Uterus (tissue), 4 donors: ENCODE measurements at places on chromosomes 2 and 18.

GRCh38 chr2:128276878-128277675, 41.6 kb downstream of the HS6ST1 start:
- H3K36me3 ChIP-seq = no peaks in the 10 kb centered on the region
- H3K27me3 ChIP-seq = no peaks in the 10 kb centered on the region
- H3K4me1 ChIP-seq = no peaks in the 10 kb centered on the region
- no peak for DNase-seq

GRCh38 chr2:174522553-174522952, 35.7 kb upstream of the GPR155 start:
- H3K27ac ChIP-seq = no peak overlapping the region
- H3K27me3 ChIP-seq = no peaks in the 10 kb centered on the region
- no peak overlapping the region for H3K4me3 ChIP-seq

DNA sequence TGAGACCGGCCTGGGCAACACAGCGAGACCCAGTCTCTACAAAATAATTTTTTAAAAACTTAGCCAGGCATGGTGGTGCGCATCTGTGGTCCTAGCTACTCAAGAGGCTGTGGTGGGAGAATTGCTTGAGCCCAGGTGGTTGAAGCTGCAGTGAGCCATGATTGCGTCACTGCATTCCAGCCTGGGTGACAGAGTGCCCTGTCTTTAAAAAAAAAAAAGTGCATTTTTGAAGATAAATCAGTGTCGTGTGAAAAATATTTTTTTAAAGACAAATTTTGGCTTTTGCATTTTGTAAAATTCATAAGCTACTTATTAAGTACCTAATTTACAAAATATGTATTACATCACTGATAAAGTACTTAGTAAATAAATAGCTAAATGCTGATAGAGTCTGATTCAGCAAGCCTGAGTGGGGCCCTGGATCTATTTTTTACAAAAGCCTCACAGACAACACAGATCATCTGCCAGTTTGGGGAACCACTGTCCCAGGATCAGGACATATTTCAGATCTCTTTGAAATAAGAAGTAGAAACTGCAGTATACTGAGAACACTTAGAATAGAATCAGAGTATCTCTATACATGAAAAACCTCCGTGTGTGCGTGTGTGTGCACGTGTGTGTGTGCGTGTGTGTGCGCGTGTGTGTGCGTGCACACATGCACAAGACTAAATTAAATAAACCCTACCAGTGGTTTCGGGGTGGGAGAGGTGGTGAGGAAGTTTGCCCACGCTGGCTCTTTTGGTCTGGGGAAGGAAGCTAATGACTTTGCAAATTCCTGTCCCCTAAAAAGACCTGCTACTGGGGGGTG, 61.6 kb downstream of the AAK1 start:
- H3K27me3 ChIP-seq = no peaks in the 10 kb centered on the region
- no peaks in the 10 kb centered on the region for H3K36me3 ChIP-seq
- DNase-seq = no peak
- no peak overlapping the region for H3K27ac ChIP-seq
- H3K4me1 ChIP-seq = no peaks in the 10 kb centered on the region

DNA sequence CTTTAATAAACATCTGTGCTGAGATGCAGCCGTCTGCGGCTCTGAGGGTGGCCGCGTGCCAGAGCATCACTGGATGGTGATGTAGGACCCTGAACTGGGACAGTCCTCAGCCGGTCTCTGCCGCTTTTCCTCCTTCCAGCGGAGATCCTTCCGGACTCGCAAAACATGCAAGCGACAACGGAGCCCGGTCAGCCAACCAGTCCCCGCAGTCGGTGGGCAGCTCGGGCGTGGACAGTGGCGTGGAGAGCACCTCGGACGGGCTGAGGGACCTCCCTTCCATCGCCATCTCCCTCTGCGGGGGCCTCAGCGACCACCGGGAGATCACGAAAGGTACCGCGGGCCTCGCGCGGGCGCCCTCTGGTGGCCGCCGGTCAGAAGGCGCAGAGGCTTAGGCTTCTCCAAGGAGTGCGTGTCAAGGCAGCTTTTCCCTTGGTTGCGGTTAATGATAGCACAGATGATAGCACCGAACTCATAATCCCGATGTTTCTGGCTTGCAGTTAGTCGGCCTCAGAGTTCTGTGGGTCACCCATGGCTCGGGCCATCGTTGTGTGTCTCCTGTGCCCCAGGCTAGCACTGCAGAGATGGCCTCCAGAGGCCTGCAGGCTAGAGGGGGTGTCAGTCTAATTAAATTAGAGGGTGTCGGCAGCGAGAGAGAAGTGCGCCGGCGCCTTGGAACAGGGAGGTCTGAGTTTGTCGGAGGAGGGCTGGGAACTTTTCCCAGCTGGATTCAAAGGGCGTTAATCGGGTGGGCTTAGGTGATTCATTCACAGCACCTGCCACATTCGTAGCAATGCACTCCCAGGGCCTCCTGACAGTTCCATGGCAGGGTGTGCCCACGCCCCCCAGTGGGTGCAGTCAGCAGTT, 38.5 kb downstream of the LPIN1 start:
- H3K27ac ChIP-seq = no peak overlapping the region
- no peaks in the 10 kb centered on the region for H3K36me3 ChIP-seq
- H3K4me3 ChIP-seq = no peak overlapping the region
- no peaks in the 10 kb centered on the region for H3K4me1 ChIP-seq
- no peaks in the 10 kb centered on the region for H3K27me3 ChIP-seq

DNA sequence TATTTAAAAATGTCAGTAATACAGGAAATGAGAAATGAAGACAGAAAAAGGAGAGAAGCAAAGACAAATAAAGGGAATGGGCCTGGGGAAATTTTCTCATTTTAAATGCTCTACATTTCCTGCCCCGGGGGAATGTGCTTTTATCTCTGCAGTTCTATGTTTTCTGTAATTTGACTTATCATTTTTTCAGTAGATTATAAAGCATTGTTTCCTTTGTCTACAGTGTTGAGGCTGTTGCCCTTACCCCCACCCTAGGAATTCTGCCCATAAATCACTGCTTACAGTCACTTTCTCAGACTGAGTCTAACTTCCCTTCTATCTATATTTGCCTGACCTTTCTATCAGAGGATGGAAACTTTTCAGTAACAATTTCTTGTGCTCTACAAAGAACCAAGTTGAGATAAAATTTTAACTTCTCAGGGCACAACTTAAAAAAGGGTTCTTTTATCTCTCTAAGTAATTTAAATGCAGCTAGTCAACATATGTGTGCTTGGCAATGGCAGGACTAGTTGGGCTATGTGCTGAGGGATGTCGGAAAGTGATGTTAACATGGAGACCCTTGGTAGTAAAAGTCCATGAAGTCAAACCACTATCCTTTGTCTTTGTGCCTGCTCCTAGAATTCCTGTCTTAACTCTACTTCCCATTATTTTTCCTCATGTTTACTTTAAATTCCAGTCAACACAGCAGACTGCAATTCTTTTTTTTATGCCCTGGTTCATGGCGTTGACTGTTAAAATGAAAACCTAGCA, 146.5 kb upstream of the MMADHC start:
- H3K4me3 ChIP-seq = no peak overlapping the region
- H3K27ac ChIP-seq = no peak overlapping the region
- H3K27me3 ChIP-seq = no peaks in the 10 kb centered on the region
- no peak for DNase-seq

- H3K27me3 ChIP-seq = no peaks in the 10 kb centered on the region
- no peak overlapping the region for H3K27ac ChIP-seq
- no peak overlapping the region for H3K4me3 ChIP-seq
- H3K4me1 ChIP-seq = no peaks in the 10 kb centered on the region
- H3K36me3 ChIP-seq = no peaks in the 10 kb centered on the region
- DNase-seq = no peak
Observed at GRCh38 chr2:209956271-209956670, 46.2 kb upstream of the RPE start.

GRCh38 chr18:35458271-35458670, 39.5 kb downstream of the INO80C start:
- H3K4me1 ChIP-seq = no peaks in the 10 kb centered on the region
- no peak for DNase-seq
- H3K4me3 ChIP-seq = no peak overlapping the region
- no peaks in the 10 kb centered on the region for H3K27me3 ChIP-seq

- no peaks in the 10 kb centered on the region for H3K27me3 ChIP-seq
- no peaks in the 10 kb centered on the region for H3K36me3 ChIP-seq
- peaks cover 9% of the 10 kb centered on the region for H3K4me1 ChIP-seq
- DNase-seq = peak; percentile 73
- peak within 1 kb of the TSS; percentile 57 for H3K4me3 ChIP-seq
- peak within 1 kb of the TSS; percentile 39 for H3K27ac ChIP-seq
Observed at GRCh38 chr2:216081487-216082116, at the start of the genes PECR and TMEM169. TSS of gene PECR (minus strand) at chr2:216081809. CDS start at chr2:216081741, 68 bp downstream. TSS of gene TMEM169 (plus strand) at chr2:216081919. CDS start at chr2:216095964, 14,045 bp downstream.

- no peak for DNase-seq
- peaks cover 5% of the 10 kb centered on the region for H3K4me1 ChIP-seq
- H3K4me3 ChIP-seq = no peak overlapping the region
- peak overlapping the region; percentile 13 for H3K27ac ChIP-seq
- H3K36me3 ChIP-seq = no peaks in the 10 kb centered on the region
- no peaks in the 10 kb centered on the region for H3K27me3 ChIP-seq
Observed at GRCh38 chr2:172455121-172455515, 27.7 kb downstream of the ITGA6 start.

- no peak overlapping the region for H3K27ac ChIP-seq
- no peaks in the 10 kb centered on the region for H3K36me3 ChIP-seq
- no peaks in the 10 kb centered on the region for H3K4me1 ChIP-seq
- no peak for DNase-seq
Observed at GRCh38 chr18:74898965-74899364, 301.3 kb downstream of the ZNF407 start.

- DNase-seq = no peak
- no peaks in the 10 kb centered on the region for H3K27me3 ChIP-seq
- H3K27ac ChIP-seq = no peak overlapping the region
- H3K4me1 ChIP-seq = no peaks in the 10 kb centered on the region
Observed at GRCh38 chr2:170703776-170704476, 11.2 kb upstream of the SP5 start.

DNA sequence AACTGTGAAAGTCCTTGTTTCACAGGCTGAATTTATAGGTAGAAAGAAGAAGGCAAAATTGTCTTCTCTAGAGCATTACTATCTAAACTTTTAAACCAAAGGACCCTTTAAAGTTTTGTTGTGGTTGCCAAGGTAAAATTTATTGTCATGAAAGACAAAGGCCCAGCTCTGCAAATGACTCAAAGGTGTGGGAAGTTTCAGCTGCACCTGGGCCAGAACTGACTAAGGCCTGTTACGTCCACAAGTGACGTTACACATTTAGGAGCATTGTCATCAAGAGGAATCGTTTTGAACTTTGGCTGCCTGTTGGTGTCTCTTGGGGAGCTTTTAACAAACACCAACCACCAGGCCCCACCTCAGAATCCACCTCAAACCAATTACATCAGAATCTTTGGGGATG, 8.1 kb upstream of the DSC3 start:
- H3K27ac ChIP-seq = no peak overlapping the region
- H3K4me3 ChIP-seq = no peak overlapping the region
- no peak for DNase-seq
- no peaks in the 10 kb centered on the region for H3K27me3 ChIP-seq
- H3K4me1 ChIP-seq = no peaks in the 10 kb centered on the region

DNA sequence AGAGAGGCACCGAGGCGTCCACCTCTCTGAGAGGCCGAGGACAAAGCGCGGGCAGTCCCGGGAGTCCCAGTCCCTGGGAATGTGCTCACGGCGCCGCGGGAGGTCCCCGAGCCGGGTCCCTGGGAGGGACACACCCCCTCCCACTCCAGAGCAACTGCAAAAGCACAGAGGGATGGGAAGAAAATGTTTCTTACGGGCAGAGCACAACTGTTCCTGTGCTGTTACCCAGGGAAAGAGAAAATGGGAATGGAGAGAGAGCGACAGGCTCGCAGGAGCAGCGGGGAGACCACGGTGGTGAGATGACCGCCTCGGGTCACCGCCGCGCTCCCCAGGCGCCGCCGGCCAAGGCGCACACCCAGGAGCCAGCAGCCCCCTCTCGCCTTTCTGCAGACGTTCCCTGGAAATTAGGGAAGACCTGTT, 1.2 kb upstream of the BCL11A start:
- peak overlapping the region; percentile 39 for H3K4me3 ChIP-seq
- peaks cover 22% of the 10 kb centered on the region for H3K4me1 ChIP-seq
- H3K36me3 ChIP-seq = no peaks in the 10 kb centered on the region
- H3K27me3 ChIP-seq = peaks cover 12% of the 10 kb centered on the region

DNA sequence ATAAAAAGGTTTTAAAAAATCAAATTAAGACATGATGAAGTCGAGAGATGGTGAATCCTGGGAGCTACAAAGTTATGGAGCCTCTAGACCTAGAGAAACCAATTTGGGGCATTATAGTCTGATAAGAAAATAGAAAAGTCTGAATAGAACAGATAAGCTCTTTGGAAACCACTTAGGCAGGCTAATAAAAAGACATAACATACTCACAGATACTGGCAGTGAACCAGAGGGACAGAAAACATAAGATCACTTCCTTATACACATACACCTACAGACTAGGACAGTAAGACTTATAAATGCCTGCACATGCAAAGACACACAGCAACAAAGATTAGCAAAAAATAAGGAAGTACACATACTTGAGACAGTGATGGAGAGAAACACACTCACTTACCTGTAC, 20.0 kb downstream of the SMC6 start:
- no peaks in the 10 kb centered on the region for H3K4me1 ChIP-seq
- H3K36me3 ChIP-seq = no peaks in the 10 kb centered on the region
- no peak for DNase-seq
- no peaks in the 10 kb centered on the region for H3K27me3 ChIP-seq
- no peak overlapping the region for H3K4me3 ChIP-seq

DNA sequence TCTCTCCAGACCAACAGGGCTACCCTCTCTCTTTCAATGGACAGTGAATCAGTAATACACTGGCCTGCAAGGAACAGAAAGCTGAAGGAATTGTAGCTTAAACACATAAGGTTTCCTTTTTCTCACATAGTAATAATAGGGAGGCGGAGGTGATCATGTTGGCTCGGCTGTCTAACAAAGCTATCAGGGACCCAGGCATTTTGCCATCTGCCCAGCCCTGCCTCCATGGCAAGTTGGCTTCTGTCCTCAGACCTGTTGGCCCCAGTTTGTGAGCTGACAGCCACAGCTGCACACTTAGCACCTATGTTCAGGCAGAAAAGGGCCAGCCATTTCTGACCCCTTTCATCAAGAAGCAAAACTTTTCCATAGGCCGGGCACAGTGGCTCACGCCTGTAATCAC, 2.0 kb upstream of the CHRNG start:
- no peak for DNase-seq
- H3K4me1 ChIP-seq = no peaks in the 10 kb centered on the region
- H3K27ac ChIP-seq = no peak overlapping the region
- H3K27me3 ChIP-seq = no peaks in the 10 kb centered on the region
- H3K4me3 ChIP-seq = no peak overlapping the region
- no peaks in the 10 kb centered on the region for H3K36me3 ChIP-seq

- H3K4me3 ChIP-seq = no peak overlapping the region
- H3K36me3 ChIP-seq = no peaks in the 10 kb centered on the region
- DNase-seq = no peak
Observed at GRCh38 chr2:168085801-168086361, 161.5 kb downstream of the STK39 start.

- no peaks in the 10 kb centered on the region for H3K36me3 ChIP-seq
- no peak overlapping the region for H3K27ac ChIP-seq
- H3K27me3 ChIP-seq = no peaks in the 10 kb centered on the region
- no peak for DNase-seq
- no peaks in the 10 kb centered on the region for H3K4me1 ChIP-seq
Observed at GRCh38 chr2:102181376-102181775, 5.4 kb upstream of the IL1RL2 start.
